Activated T-cell treated with anti-CD3 and anti-CD28 coated beads, Interleukin-2, amount 50 U/mL, for 24 hours (primary cell): ENCODE measurements at places on chromosomes 4 and X.
A peak's percentile ranks its signal among the peaks of the same experiment; 100 is the strongest.

- DNase-seq: no peak
These were observed 137.8 kb upstream of the DUSP21 start for GRCh38 chrX:44705817-44706551.

DNA sequence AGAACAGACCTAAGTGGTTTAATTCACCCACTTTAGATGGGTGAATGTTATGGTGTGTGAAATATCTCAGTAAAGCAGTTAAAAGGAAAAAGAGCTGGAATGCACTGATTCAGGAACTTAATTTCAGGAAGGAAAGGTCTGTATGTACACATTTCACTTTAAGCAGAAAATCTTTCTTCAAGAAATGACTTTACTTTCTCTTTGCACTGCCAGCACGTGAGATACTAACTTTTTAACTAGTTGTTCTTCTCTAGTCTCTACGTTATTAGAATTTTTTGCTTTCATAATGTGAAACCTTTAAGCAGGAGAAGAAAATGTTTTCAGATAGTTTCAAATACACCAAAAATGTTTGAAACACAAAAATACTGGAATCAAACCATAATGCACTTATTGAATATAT lies 18.8 kb downstream of the C4orf46 start:
- DNase-seq: no peak

GRCh38 chr4:25863831-25864418 lies 1.1 kb upstream of the SEL1L3 start:
- DNase-seq: no peak

DNA sequence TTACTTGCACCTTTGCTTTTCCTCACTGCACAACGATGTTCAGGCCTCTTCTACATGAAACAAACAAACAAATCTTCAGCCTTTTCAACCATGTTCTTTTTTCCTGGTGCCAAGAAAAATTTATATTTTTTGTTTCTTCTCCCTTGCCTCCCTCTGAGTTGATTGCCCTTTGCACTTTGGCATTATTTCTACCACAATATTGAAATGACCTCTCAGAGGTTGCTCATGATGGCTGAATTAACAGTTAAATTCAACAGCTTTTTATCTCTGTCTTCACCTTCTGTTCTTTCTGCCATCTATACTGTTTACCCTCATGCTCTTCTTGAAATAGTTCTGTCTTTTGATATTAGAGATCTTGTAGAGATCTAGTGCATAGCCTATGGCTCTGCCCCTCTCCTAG lies 308.9 kb downstream of the ARHGAP24 start:
- DNase-seq: no peak

DNA sequence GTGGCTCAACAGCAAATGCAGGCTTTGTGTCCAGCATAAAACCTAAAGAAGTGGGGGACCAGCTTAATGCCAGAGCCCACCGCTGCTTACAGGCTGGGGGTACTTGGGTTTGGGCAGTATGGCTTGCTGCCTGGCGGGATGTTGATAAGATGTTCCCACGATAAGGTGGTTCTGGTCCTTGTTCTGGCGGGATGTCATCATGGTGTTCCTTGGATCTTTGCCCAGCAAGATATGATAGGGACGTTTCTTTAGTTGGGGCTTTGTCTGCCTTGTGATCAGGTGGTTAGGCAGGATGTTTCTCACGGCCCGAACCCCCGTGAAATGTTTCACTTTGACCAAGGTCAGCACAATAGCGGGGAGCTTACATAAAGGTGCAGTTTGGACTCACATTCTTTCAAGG lies 35.3 kb downstream of the PNPLA4 start:
- DNase-seq: no peak

- DNase-seq: no peak
These were observed 191.8 kb downstream of the GPC3 start for GRCh38 chrX:133793626-133794025.

DNA sequence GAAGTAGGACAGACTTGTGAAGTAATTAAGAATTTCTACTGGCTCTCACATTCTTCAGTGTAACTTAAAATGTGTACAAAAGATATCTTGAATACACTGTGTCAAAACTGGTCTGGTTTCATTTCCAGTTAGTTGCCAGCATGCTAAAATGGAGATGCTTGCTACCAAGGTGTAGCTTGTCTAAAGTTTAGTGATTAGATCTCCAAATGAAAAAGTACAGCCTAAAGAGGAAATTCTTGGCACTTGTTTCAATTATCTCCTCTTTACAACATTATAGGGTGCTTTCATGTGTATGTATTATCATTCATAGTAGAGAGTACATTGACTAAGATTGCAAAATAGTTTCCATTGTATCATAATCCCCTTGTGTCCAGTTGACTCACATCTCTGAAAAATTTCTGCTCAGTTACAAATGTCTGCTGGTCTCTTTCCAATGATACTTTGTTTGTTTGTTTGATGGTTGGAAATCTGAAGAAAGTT lies 97.3 kb upstream of the SPRY1 start:
- no peak for DNase-seq

DNA sequence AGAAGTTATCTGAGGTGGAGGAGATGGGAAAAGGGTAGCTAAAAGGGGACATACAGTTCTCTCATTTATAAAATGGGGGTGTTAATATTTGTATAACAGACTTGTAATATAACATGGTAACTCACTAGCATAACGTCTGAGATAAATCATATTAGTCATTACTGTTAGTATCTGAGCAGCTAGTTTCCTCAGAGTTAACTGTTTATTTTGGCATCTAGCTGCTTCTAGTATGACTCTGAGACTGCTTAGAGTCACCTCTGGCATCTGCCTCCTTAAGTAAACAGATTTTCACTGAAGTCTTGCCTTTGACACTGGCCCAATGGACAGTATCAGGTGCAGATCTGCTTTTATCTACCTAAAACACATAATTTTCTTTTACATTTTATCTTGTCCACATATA lies 58.1 kb downstream of the SLC30A9 start:
- no peak for DNase-seq

- no peak for DNase-seq
These were observed 64.1 kb downstream of the STX18 start for GRCh38 chr4:4477796-4478195.

DNA sequence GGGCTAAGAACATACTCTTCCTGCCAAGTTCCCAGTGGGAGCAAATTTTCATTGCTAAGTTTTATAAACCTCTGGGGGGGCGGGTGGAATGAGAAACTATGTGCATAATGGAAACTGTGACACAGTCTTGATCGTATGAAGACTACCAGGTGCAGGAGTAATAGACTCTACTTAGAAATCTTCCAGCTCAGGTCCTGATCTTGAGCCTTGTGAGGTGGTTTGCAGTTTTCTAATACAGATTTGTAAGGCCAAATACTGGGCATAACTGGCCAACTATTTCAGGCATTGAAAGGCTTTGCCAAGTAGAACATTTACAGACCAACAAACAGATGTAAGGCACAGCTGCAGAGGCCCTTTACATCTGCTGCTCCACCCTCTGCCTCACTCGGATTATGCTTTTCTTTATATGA lies 89.7 kb upstream of the CBR4 start:
- no peak for DNase-seq

- DNase-seq: peak; percentile 35
These were observed at the start of gene TMEM150C for GRCh38 chr4:82561786-82562563. TMEM150C (minus strand) TSS chr4:82561988; CDS start chr4:82504657, 57,331 bp downstream.

DNA sequence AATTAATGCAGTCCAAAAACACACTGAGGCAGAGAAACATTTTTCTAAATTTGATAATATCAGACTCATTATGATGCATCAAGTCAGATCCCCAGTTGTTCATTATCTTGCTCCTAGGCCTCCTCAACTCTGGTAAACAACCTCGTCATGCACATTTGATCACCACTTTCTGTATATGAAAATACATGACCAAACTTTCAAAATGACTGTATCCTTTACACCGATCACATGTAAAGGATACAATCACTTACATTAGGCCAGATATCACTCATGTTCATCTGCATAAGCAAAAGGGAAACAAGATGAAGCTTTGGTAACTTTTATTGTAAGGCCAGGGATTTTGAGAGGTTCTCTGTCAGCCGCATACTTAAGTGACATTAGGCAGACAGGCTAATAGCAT lies 99.4 kb upstream of the IL1RAPL1 start:
- no peak for DNase-seq

GRCh38 chr4:1049591-1049905 lies 38.1 kb downstream of the FGFRL1 start:
- DNase-seq: peak; percentile 24

DNA sequence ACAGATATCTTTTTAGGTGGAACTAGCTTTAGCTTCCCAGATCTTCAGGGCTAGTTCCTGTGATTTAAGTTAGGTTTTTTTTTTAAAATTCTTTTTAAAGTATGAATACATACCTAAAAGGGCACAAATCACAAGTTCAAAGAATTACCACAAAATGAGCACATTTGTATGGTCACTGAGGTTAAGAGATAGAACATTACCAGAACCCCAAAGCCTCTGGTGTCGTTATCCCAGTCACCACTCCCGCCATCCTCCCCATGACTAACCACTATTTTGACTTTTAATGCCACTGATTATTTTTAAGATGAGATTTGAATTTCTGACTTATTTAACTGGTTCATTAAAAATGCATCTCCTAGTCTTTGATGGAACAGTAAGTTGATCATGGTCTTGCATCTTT lies 5.4 kb downstream of the PGK1 start:
- no peak for DNase-seq

GRCh38 chr4:17781300-17782287 lies at the start of gene FAM184B:
FAM184B (minus strand) TSS chr4:17781621; CDS start chr4:17781299, 322 bp downstream.
- peak; percentile 36 for DNase-seq

GRCh38 chr4:38069271-38069760 lies 109.1 kb downstream of the PTTG2 start:
- DNase-seq: no peak

DNA sequence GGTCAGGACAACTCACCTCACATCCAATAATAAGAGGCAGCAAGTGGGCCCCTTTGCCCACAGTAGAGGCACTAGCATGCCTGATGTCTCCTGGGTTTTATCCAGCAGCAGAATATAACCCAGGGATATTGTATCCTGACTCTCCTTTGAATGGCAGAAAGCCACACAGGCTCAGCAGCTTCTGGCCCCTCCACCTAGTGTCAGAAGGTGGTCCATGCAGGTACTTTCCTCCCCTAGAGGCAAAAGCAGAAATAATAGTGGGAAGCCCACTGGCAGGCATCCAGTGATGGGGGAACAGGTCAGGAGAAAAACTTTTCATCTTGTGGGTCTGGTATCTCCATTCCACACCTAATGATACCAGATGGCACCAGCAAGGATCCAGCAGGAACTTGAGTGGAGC lies 75.5 kb upstream of the IRS4 start:
- DNase-seq: no peak

GRCh38 chr4:52641854-52642563 lies 17.1 kb downstream of the USP46 start:
- DNase-seq: no peak

DNA sequence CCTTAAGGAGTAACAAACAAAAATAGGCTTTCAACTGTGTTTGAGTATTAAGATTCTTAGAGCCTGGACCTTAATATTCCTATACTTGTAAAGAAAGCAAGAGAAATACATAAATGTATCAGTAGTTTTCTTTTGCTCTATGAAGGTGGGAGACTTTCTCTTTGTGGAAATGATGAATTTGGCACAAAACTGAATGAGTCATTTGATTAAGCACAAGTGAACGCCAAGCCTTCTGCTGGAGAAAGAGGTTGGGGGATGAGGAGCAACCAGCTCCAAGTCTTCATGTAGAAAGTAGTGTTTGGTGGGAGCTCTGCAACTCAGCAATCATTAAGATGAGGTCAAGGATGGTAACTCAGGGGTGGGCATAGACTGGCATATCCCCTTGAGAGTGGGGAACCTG lies 49.6 kb downstream of the MEPE start:
- DNase-seq: no peak

- no peak for DNase-seq
These were observed at the start of gene GALNTL6 for GRCh38 chr4:171812665-171813525. GALNTL6 (plus strand) TSS chr4:171813404.

- DNase-seq: no peak
These were observed 95.6 kb downstream of the MAPK10 start for GRCh38 chr4:86264241-86264640.

- DNase-seq: no peak
These were observed 111.9 kb upstream of the PPARGC1A start for GRCh38 chr4:24001486-24002329.

DNA sequence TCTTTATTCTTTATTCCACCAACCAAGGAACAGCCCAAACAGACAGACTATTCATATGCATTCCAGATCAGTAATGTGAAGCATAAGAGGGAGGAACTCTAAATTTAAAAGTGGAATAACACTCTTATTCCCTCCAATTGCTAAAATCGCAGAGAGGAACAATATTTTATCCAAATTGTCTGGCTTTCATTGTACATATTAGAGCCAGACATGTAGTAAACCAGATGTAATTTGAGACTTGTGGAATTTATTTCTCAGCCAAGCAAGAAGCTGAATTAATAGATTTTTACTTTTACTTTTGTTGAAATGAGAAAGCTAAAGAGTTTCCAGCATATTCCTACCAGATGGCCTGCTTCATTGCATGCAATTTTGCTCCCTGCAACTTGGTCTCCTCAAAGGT lies 674.6 kb upstream of the SLIT2 start:
- DNase-seq: no peak

DNA sequence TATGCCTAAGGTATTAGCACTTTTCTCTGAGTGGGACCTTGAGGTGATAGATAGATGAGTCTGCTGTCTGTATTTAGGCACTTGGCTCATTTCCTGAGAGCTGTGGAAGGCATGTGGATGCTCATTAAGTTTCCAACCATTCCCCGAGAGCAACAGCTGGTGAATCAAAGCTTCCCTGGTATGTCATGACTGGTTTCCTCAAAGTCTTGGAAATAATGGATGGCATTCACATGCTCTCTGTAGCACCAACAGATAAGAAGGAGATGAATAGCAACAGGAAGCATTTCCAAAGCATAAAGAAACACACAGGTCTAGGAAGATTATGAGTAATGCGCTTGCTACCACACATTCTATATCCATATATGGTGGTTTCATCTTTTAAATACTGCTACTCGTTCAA lies 118.3 kb upstream of the ETNPPL start:
- no peak for DNase-seq

GRCh38 chr4:24770667-24771066 lies 24.7 kb upstream of the SOD3 start:
- no peak for DNase-seq

DNA sequence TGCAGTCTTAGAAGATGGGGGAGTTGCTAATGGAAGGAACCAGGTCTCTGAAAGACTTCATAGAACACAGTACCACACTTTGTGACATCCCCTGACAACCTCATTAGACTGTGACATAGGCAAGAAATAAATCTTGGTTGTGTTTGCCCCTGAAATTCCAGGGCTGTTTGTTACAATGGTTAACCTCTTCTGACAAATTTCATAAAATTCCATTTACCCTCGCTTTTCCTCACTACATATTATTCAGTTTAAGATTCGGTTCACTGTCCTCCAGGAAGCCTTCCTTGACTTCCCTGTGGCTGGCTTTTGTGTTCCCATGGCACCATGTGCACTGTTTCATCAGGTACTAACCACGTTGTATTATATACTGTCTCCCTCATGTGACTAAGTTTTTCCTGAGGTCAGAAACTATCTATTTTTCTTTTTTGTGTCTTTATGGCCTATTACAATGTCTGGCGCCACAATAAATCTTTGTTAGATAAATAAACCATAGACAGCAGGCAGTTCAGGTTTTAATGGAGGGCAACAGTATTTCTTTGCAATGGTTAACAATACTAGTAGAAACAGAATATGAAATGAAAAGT lies 54.2 kb downstream of the ATXN3L start:
- DNase-seq: no peak
